EH (cell line): ENCODE measurements at places on chromosomes 2 and 18.

DNA sequence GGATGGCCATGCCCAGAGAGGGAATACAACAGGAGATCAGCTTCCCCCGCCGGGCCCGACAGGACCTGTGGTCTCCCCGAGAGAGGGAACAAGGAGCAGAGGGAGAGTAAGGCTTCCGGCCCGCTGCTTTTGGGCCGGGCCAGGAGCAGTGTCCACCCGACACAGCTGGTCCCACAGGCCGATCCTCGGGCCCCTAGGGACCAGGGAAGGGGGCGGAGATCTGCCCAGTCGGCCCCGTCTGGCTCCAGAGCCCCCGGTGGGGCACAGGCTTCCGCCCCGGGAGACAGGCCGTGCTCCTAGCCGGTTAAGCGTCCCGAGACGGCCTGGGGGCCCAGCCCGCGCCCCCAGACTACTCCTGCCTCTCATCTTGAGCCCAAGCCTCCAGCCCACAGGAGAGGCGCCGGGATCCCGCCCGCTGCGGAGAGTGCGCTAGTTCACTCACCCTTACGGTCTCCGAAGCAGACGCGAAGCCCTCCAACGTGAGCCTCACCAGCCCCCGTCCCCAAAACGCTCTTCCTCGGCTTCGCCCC, at the start of gene MCFD2:
TSS of gene MCFD2 (minus strand) at position 526 of the 530 bp plus-strand sequence. CDS start 6,635 bp downstream, outside the sequence.
- peak; percentile 42 for DNase-seq

DNA sequence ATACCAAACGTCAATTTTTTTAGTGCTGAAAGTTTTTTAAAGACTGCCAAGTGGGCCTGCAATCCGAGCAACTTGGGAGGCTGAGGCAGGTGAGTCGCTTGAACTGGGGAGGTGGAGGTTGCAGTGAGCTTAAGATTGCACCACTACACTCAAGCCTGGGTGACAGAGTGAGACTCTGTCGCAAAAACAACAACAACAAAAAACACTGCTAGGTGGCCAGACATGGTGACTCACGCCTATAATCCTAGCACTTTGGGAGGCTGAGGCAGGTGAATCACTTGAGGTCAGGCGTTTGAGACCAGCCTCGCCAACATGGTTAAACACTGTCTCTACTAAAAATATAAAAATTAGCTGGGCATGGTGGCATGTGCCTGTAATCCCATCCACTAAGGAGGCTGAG, 202.8 kb upstream of the COPS8 start:
- no peak for DNase-seq

- no peak for DNase-seq
Measured at GRCh38 chr18:50632895-50633515, 73.1 kb downstream of the MAPK4 start.

DNA sequence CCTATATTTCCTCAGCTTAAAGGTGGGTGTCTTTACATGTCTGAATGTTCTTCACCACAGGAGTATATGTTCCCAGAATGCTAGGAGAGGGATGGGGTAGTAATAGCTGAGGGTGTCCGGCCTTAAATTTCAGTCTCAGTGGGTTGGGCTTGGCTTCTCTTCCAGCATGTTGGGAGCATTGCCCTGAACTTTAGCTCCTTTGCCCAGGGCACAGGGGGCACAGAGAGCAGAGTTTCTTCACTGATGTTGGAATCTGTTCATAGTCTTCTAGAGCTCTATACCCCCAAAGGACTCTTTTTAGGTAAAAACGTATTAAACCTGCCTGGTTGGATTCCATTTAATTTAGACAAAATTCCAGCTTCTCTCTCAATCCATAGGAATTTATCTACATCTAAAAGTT, 154.4 kb upstream of the GCFC2 start:
- no peak for DNase-seq

DNA sequence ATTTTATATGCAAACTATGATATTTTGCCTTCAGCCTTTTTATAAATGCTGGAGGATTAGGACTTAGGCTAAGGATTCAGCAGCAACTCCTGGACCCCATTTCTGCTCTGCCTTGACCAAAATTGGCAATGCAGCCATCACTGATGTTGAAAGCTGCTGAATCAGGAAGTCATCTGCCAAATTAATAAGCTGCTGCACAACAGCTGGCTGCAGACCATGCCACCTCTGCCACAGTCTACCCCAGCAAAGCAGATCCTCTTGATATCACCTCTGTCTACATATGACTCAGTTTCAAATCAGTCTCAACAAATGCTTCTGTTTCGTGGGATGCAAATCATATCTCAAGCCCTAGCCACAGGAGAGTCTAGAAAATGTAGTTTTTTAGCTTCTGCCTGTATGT, 7.1 kb upstream of the SOS1 start:
- peak; percentile 24 for DNase-seq

DNA sequence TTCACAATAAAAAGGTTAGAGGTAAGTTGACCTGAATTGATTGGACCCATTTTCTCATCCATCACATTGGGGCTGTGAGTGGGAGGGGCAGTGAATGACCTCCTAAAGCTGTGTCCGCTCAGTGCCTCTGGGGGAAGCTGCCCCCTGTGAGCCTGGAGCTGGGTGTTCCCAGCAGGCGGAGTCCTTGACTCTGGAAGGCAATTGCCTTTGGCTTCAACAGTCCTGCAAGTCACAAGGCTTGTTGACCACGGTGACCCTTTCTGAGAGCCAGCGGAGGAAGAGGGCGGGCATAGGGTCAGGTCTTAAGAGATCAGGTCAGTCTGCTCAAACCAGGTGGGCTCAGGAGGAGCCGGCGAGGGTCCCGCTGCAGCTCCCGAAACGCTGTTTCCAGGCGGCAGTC, 1.1 kb upstream of the CIDEA start:
- DNase-seq: no peak
